ENCODE measurements at places on chromosomes 5 and 9. TPM values are rescaled to one million over a fixed set of nuclear protein-coding genes. Genes with fewer than 3 reads are reported as not detected.

DNA sequence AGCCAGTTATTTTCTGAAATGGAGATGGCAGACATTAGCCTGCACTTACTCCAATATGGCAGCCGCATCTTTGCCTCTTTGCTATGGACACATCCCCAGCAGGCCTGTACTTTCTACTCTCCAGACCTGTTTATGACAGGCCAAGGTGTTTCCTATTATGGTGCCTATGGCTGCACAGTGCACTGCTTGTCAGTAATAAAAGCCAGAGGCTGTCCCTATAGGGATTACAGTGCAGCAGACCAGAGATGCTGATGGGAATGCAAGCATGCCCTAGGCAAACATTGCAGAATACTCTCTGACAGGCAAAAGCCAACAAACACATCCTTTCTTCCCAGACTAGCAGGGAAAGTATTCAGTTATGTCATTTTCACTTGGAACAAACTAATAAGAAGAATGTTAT, 442.9 kb downstream of the RAB3C start:
- no peak for DNase-seq

- DNase-seq = no peak
These were observed 64.5 kb upstream of the PPARGC1B start for GRCh38 chr5:149665416-149666175.

- DNase-seq = peak; percentile 35
These were observed 3.6 kb upstream of the CPLX2 start for GRCh38 chr5:175867587-175868347.

- peak; percentile 63 for DNase-seq
These were observed 1.3 kb downstream of the GPR150 start for GRCh38 chr5:95620870-95621838.

- no peak for DNase-seq
These were observed 7.5 kb upstream of the ERAP2 start for GRCh38 chr5:96868603-96869371.

GRCh38 chr9:37528652-37529471, 43.1 kb downstream of the POLR1E start:
- peak; percentile 93 for DNase-seq

TERT gene
- 4.7 TPM for total RNA-seq

GFRA3 gene
- total RNA-seq = not detected

COL27A1 gene
- total RNA-seq = 4.0 TPM

ADGRV1 gene
- total RNA-seq = not detected

DNA sequence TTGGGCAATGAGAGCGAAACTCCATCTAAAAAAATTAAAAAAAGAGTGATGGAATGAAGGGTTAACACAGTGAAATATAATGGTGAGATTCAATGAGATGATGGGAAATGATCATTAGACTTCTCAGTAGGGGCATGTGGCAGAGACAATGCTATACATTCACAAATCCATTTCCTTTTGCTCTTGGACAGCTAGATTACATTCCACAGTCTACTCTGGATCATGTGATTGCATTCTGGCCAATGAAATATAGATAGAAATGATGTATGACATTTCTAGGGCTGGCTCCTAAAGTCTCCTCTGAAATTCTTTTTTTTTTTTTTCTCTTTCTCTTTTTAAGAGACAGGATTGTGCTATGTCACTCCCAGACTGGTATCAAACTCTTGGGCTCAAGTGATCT, 3.8 kb upstream of the GALT start:
- no peak for DNase-seq

GRCh38 chr9:14358523-14358922, 44.6 kb upstream of the NFIB start:
- DNase-seq = no peak

DNA sequence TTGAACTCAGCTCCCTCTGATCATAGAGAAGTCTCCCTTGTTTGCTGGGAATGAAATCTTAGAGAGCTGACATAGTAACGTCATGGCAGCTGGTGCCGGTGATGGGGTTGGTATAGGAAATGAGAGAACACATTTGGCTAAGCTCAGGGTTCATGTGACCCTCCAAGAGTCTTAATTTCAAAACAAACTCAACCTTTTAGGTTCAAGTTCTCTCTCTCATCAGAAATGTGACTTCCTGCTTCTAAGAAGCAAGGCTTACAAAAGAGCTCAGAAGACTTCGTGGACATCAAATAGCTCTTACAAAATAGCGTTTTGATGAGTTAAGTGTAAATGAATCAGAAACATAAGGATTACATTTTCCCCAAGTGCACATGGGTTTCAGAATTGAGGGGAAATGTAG, 97.3 kb downstream of the PAPPA start:
- no peak for DNase-seq

DNA sequence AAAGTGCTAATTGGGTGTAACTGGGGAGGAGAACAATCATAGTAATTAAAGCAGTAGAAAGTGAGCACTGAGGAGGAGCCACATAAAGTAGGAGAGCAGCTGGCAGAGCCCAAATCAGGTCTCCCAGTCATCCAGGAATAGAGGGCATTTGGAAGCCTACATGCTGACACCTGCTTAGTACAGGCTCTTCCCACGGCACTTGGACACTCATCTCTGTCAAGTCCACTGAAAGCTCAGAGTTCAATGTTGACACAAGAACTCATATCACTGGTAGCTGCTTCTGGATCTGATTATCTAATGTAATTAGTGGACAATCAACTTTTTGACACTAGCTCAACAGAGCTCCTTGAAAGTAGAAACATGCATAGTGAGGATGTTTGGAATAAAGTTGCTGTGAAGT, 45.9 kb upstream of the PCSK1 start:
- DNase-seq = no peak

DNA sequence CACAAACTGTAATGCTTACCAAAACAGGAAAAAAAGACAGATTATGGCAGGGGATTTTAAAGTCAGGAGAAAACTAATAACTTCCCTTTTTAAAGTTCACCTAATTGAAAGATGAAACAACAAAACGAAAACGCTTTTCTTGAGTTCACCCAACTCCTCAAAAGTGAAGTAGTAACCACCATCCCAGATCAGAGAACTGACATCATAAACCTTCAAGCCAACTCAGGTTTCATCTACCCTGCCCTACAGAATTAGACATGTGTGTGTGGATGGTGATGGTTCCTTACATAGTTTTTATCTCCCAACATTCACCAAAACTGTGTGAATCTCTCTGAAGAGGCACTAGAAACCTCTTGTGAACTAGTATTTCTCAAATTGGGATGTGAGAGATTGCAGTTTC, 195.2 kb upstream of the PTGER4 start:
- no peak for DNase-seq

- no peak for DNase-seq
These were observed 166.7 kb upstream of the SNX2 start for GRCh38 chr5:122608222-122608621.

DNA sequence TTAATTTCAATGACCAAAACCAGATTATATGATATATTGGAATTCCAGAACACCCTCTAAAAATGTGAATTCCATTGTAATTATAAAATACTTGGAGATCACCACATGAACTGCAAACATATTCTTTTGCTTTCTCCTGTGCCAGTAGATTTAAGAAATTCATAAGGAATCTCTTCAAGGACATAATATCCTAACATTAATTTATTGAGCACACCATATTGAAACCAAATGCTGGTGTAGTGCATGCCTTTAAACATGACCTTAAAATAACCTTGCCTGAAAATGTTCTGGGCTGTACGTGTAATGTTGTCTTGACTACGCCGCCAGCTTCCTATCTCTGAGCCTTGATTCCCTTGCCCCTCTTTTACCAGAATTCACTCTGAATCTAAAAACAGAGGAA, 205.0 kb upstream of the ACTBL2 start:
- no peak for DNase-seq

GRCh38 chr9:134410071-134410834, 84.0 kb downstream of the RXRA start:
- no peak for DNase-seq

DNA sequence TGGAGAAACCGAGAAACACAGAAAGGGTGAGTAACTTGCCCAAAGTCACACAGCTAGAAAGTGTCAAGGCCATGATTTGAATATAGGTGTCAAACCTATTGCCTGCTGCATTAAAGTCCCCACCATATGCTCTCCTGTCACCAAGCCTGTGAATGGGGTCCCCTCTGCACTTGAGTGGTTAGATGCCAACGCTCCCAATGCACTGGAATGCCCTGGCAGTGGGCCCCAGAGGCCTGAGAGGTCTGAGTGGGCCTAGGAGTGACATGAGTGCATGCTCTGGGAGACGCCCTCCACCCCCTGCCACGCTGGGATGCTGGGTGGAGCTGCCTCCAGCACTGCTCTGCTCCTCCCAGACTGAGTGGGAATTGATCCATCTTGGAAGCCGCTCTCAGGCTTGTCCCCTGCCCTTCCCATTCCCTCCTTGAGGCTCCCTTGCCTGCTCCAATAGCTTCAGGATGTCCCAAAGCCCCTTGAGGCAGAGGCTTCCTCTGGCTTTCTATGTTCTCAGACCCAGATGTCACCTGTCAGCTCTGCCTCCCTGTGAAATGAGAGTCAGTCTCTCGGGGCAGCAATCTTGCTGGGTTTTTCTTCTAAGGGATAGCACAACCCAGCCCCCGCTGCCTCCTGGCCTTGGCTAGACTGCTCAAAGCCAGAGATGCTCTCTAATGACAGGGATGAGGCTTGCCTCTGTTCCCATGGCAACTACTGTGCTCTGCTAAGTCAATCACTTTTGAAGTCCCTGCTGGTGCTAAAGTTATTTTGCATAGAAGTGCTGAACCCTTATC, 6.6 kb upstream of the ARSI start:
- DNase-seq = no peak

GRCh38 chr5:36739751-36740221, 133.4 kb downstream of the SLC1A3 start:
- peak; percentile 84 for DNase-seq

DEPDC1B gene
- 33.2 TPM for total RNA-seq

GRCh38 chr5:14628346-14628745, 36.2 kb upstream of the OTULIN start:
- peak; percentile 62 for DNase-seq

PLGRKT gene
- total RNA-seq = 52.9 TPM

DNA sequence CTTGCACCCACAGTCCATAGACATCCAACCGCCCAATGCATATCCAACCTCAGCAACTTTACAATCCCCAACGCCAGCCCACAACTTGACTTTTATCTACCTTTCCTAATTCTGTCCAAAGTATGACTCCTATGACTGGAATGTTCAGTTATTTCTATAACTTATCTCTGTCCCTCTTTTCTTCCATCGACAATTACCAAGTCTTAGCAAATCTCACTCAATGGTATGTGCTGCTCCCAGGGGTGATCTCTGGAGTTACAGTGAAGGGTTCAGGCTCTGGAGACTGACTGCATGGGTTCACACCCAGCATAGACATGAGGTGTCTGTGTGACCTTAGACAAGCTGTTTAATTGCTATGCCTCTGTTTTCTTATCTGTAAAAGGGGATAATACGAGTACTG, 106.9 kb downstream of the SPOCK1 start:
- DNase-seq = no peak

ZNF618 gene
- total RNA-seq = 0.12 TPM

RIOK2 gene
- 31.8 TPM for total RNA-seq

FAM169A gene
- 9.0 TPM for total RNA-seq

OBP2B gene
- not detected for total RNA-seq

GRCh38 chr9:61669352-61669751, 479.5 kb downstream of the SPATA31A7 start:
- DNase-seq = no peak

LCN15 gene
- not detected for total RNA-seq

CCDC192 gene
- total RNA-seq = not detected

CDHR2 gene
- 0.36 TPM for total RNA-seq

DNA sequence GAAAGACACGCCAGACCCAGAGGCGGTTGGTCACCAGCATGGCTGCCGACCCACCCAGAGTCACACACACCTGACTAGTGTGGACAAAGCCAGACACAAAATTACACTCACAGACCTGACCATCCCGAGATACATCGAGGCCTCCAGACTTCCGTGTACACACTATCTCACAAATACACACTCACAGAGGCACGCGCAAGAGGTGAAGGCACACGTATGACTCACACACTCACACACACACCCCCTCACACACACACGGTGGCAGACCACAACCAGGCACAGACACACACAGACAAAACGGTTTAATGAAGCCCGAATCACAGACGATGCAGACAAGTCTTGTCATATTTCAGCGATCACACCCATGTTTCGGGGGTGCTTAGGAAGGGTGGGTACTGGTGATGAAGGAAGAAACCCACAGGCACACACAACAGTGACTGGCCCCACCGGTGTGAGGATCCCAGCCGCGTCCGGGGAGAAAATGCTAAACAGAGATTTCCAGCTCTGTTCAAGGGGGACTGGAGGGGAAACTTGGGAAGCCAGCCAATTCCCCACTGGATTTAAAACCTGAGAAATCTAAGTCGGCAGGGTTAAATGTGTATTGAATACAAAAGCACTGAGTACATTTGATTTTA, 51.3 kb downstream of the CRB2 start:
- no peak for DNase-seq

FUBP3 gene
- 31.8 TPM for total RNA-seq

- DNase-seq = no peak
These were observed 150.3 kb downstream of the GIN1 start for GRCh38 chr5:102969641-102970040.

GRCh38 chr5:36450229-36451014, 148.7 kb upstream of the RANBP3L start:
- no peak for DNase-seq

Measured in activated CD4-positive, alpha-beta memory T cell treated with anti-CD3 and anti-CD28 coated beads for 36 hours (primary cell).